ENCODE measurements at places on chromosomes 6 and 20. TPM values are rescaled to one million over a fixed set of nuclear protein-coding genes. Genes with fewer than 3 reads are reported as not detected.

EMILIN3 gene
- total RNA-seq: 0.17 TPM

PGBD1 gene
- total RNA-seq: 5.6 TPM

- DNase-seq: no peak
These were observed 139.9 kb downstream of the RPS12 start for GRCh38 chr6:132954222-132954621.

RAB23 gene
- total RNA-seq: 68.0 TPM

DNA sequence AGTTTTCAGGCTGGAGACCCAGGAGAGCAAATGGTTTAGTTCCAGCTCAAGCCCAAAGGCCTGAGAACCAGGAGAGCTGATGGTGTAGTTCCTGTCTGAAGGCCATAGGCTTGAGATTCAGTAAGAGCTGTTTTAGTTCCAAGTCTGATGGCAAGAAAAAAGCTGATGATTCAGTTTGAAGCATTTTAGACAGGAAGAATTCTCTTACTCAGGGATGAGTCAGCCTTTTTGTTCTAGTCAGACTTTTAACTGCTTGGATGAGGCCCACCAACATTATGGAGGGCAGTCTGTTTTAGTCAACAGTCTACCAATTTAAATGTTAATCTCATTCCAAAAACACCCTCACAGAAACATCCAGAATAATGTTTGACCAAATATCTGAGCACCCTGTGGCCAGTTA lies 2.5 kb downstream of the ZSCAN26 start:
- DNase-seq: peak; percentile 93

RSPH9 gene
- total RNA-seq: 1.5 TPM
